ENCODE measurements at places on chromosomes 2 and 18.

DNA sequence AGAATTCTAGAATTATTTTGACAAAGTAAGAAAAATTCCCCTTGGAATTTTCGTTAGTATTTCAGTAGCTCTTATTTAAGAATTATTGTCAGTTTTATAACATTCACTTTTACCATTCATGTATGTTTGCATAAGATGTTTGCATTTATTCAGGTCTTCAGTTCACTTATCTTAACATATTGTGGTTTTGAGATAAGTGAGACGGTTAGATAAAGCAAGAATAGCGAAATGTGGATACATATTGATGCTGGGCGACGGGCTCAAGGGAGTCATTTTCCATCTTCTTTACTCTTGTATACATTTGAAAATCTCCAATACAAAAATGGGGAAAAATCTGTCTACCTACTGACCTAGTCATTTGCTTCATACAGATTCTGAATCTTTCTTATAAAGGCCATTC is 156.7 kb upstream of the HDAC4 start:
- DNase-seq = no peak

DNA sequence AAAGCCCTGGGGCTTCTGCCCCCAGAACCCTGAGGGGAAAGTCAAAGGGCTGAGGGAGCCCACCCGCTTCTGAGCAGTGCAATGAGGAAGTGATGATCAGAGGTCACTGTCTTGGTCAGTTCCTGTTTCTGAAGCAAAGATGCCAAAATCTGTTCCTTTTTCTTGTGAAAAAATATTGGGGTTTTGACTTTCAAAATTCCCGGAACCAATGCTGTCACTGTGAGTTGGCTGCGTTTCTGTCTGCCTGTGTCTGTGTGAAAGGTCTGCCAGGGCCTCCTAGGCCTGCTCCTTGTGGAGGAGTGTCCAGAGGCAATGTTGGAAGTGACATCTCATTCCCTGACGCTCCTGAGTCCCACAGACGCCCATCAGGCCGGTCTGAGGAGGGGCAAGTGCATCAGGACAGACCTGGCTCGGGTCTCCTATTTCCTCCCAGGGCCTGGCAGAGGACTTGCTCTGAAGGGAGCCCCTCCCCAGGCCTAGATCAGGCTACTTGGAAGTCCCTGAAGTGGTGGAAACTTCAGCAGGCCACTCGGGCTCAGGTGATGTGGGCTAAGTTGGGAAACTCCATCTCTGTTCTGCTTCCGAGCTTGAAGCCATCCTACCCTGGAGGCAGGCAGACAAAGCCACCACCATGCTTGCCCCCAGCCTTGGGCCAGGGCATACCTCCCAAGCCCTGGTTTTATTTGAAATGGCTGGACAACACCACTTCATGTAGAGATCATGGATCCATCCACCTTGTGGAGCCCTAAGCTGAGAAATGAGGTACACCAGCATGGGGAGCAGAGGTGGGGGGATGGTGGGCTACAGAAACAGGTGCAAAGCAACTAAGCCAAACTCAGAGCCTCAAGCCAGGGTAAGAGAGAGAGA is 51.0 kb downstream of the PKDCC start:
- DNase-seq = no peak

GRCh38 chr2:221473451-221473850 is 98.7 kb downstream of the EPHA4 start:
- DNase-seq = no peak

- DNase-seq = no peak
Measured at GRCh38 chr2:99841749-99842148, 300.6 kb downstream of the AFF3 start.

GRCh38 chr2:179561702-179562101 is 297.1 kb upstream of the SESTD1 start:
- no peak for DNase-seq

- DNase-seq = no peak
Measured at GRCh38 chr18:6751222-6751621, 21.7 kb downstream of the ARHGAP28 start.

DNA sequence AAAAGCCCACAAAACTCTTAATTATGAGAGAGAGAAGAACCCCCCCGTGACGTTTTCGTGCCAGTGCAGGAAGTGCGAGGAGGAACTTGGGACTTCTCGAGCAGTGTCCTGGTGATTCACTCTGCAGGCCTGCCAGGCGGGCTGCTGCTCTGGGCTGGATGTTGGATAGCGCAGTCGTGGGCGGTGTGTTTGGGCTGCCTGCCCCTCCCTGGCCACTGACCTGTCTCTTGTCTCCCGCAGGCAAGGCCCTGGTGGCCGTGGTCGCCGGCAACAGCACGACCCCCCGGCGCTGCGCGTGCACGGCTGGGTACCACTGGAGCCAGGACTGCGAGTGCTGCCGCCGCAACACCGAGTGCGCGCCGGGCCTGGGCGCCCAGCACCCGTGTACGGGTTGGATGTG is 29.0 kb downstream of the TNFRSF11A start:
- DNase-seq = no peak

GRCh38 chr2:225328192-225328591 is 71.3 kb upstream of the NYAP2 start:
- DNase-seq = no peak

GRCh38 chr2:130894326-130894942 is 57.7 kb downstream of the ARHGEF4 start:
- DNase-seq = no peak

- DNase-seq = peak; percentile 21
Measured at GRCh38 chr2:37149626-37150322, 7.0 kb downstream of the EIF2AK2 start.
